ENCODE measurements at places on chromosomes 12 and 14.

DNA sequence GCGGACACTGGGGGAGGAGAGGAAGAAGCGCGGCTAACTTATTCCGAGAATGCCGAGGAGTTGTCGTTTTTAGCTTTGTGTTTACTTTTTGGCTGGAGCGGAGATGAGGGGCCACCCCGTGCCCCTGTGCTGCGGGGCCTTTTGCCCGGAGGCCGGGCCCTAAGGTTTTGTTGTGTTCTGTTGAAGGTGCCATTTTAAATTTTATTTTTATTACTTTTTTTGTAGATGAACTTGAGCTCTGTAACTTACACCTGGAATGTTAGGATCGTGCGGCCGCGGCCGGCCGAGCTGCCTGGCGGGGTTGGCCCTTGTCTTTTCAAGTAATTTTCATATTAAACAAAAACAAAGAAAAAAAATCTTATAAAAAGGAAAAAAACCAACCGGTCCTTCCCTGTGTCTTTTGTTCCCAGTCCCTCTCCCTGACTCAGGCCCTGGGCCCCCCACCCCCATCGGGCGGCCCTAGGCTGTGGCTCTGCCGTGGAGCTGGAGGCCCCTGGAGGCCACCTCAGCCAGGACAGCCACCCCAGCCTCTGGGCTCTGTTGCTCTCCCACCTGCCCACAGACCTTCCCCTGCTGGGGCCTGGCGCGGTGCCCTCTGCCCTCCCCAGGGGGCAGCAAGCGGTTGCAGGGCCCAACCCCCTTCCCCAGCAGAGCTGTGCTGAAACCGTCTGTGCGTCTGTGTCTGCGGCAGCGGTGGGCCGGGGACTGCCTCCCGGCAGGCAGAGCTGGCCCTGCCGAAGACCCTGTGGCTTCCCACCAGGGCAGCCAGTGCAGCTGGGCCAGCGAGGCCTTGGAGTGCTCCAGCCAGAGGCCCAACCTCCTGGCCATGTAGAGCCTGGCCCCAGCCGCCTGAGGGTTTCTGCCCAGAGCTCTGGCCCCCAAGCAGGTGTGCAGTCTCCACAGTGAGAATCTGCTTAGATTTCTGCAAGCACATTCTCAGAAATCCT is 4.0 kb upstream of the CRIP2 start:
- no peak for DNase-seq

- DNase-seq = no peak
These were observed 26.2 kb upstream of the MDM2 start for GRCh38 chr12:68781728-68782127.

DNA sequence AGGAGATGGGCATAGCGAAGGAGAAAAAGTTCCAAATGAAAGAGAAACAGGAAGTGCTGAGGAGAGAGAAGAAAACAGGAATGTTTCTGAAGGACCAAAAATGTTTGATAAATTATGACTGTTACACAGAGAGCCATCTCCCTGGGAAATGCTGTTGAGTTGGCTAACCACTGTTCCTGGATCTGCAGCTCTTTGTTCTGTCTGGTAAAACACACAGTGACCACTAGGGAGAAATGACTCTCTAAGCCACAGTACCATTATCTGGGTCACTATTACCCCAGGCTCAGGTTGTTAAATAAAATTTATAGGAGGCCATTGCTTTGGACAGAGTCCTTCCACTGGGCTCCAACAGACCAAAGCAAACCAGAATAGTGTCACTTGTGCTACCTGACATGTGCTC is 219.3 kb downstream of the CRADD start:
- no peak for DNase-seq

GRCh38 chr12:91379051-91379775 is 196.6 kb upstream of the DCN start:
- no peak for DNase-seq

- no peak for DNase-seq
These were observed 262.6 kb upstream of the LRIG3 start for GRCh38 chr12:59182658-59183455.

GRCh38 chr14:44505588-44505987 is 1.5 kb downstream of the FSCB start:
- DNase-seq = no peak

DNA sequence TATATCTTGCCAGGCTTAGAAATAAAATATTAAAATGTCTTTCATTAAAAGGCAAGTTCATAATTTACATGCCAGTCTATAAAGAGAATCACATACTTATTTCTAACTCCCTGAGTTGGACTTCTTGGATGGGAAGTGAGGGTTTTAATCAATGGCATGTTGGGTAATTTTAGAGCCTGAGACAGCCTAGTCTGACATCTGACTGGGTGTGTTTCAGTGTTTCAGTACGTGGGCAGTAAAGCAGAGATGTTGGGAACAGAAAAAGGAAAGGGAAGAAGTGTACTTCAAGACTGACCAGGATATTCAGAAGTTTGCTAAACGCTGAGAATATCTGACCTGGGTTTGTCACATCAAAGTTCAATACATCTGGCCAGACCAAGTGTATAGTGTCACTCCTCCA is 171.8 kb downstream of the BTG1 start:
- DNase-seq = no peak

DNA sequence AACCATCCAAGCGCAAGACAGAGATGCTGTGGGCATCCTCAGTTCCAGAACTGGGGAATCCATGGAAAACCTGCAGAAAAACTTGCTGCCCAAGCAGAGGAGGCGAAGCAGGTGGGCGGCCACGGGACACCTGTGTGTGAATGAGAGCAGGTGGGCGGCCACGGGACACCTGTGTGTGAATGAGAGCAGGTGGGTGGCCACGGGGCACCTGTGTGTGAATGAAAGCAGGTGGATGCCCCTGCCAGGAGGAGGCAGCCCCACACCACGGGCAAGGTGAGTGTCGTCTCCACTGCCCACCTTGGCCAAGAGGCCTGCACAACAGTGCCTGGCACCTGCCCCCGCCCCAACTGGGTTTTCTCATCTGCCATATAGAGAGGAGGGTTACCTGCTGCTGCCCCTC is 59.2 kb downstream of the GSC start:
- DNase-seq = no peak

DNA sequence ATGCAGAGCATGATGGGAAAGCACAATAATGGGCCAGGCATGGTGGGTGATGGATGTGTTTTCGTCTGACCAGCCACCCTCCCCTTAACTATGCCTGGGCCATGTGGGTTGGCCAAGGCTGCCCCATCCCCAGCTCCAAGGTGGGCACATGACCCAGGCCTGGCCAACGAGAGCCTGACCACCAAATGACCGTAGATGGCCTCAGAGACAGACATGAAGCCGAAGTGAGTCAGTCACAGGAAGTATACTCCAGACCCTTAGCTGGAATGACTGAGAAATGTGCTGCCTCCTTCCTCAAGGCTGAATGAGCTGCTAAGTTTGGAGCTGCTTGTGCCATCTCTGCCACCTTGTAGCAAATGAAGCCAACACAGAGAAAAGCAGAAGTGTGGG is 233.6 kb downstream of the BCL11B start:
- DNase-seq = no peak

DNA sequence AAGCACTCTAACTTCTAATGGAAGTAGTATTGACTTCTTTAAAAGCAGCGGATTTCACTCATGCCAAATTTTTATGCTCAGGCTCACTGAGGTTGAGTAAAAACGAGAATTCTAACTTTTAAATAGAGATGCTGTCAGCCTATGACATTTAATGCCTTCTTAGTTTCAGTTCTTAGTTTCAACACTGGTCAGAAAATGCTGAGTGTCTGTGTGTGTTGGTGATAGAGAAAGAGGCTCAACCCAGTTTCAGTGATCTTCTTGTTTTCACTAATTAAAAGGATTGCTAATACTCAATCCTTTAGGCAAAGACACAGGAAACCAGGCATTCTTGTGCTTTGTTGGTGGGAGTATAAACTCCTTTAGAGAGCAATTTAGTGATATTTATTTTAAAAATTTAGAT is 31.0 kb downstream of the PEBP1 start:
- DNase-seq = peak; percentile 81

GRCh38 chr12:1842183-1842904 is 22.0 kb downstream of the LRTM2 start:
- no peak for DNase-seq

DNA sequence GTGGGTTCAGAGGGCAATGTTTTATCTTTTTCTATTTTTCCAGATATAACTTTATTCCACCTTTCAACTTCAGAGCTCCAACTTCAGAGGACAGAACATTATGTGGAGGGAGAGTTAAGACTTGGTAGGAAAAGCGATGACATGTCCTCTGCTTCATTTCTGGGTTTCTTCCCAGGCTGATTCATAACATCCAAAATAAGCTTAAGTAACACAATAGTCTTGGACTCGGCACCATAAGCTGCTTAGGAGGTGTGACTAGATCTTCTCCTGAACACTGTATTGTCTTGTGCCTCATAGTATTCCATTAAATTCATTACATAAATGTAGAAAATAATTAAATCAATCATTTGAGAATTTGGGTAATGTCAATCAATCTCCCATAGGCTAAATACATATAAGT is 95.5 kb upstream of the PDE3A start:
- no peak for DNase-seq

DNA sequence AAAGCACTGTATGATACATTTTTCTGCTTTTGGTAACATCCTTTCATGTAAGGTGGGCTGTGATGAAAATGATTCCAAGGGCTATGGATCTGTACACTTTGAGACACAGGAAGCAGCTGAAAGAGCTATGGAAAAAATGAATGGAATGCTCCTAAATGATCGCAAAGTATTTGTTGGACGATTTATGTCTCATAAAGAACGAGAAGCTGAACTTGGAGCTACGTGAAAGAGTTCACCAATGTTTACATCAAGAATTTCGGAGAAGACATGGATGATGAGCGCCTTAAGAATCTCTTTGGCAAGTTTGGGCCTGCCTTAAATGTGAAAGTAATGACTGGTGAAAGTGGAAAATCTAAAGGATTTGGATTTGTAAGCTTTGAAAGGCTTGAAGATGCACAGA is 22.1 kb upstream of the SRGAP1 start:
- DNase-seq = no peak

DNA sequence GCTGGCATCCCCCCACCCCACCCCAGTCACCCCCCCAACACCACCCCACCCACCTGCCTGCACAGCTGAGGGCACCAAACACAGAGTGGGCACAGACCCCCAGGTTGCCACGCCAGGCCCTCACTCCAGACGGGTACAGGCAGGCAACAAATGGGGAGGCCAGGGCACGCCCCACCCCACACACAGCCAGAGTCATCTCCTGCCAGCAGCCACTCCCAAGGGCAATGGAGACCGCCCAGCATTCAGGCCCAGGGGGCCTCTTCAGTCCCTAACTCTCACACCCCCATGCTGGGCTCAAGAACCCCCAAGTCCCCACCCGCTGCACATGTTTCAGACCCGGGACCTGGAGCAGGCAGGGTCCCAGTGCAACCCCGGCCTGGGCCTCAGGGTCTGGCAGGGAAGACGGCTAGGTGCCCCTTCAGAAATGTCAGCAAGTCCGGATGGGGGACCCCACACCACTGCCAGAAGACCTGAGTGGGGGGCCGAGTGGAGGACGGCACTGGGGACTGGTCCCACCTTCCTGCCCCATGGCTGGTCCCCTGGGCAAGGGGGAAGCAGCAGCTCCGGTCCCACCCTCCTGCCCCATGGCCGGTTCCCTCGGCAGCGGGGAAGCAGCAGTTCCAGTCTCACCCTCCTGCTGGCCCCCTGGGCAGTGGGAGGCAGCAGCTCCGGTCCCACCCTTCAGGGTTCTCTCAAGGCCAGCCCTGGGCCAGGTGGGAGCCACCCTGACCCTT is 11.9 kb downstream of the AKT1 start:
- no peak for DNase-seq

GRCh38 chr14:62247266-62247665 is 485.0 kb downstream of the SNAPC1 start:
- DNase-seq = no peak

All from activated CD4-positive, alpha-beta T cell treated with anti-CD3 and anti-CD28 coated beads, Interleukin-2, amount 50 U/mL, for 16 hours (primary cell).